ENCODE measurements at places on chromosomes 5 and 9.
A peak's percentile ranks its signal among the peaks of the same experiment; 100 is the strongest.

DNA sequence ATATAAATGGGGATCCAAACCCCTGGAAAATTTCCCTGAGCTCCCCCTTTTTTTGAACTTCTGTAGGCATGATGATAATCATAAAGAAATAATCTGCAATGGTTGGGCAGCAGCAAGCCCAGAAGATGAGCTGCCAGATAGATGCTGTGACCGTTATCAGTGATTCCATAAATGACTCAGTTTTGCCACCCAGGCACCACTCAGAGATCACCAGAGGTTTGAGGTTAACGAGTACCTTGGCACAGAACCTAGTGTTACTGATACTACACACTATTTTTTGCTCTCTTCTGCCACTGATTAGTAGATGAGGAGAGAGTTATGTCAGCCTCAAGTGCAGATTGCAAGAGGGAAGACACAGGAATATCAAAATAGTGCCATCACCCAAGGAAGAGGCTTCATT, 199.3 kb upstream of the PTGER4 start:
- DNase-seq = no peak

GRCh38 chr5:111735583-111736270, 21.3 kb downstream of the NREP start:
- peak; percentile 59 for DNase-seq

- no peak for DNase-seq
Observed at GRCh38 chr9:125391704-125392103, 130.1 kb downstream of the GAPVD1 start.

DNA sequence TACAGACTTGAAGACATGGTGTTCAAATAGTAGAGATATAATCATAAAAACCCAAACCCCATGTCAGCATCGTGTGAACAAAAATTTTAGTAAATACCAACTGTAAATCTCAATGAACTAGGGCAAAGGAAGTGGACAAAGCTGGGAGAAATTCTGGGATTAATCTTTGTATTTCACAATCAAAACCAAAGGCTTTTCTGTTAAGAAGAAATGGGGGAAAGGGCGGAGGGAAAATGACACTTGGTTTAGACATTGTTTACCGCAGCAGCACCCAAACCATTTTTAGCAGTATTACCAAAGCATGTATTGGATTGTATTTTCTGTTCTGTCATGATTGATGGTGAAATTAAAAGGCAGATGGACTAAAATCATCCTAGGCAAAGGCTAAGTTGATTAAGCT, 134.2 kb upstream of the PRSS3 start:
- DNase-seq = no peak

GRCh38 chr5:110258460-110259216, 467.8 kb downstream of the TMEM232 start:
- DNase-seq = no peak

GRCh38 chr5:14223372-14223771, 80.2 kb downstream of the TRIO start:
- no peak for DNase-seq

DNA sequence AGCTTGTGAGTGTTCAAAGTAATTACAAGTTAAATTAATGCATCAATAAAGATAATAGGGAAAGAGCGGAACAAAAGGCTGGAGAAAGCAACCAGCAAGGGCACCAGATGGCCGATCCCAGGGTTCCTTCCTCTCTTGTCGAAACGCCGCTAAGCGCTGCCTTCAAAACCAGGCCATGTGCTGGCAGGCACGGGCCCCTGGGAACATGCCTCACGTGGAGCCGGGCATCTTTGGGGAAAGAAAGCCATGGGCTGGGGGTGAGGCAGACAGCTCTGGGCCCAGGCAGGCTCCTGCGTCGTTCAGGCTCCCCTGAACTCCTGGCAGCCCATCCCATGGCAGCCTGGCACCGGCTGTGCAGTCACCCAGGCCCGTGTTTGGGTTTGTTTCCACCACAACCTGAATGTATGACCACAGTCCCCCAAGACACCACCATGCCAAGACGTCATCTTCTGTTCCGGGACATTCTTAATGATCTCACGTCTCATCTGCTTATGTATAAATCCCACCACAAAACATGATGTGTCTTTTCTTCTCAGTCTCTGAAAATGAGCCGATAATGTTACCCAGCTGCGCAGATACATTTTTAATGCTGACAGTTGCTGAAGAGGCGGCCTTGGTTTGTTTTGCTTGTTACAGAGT, 110.4 kb upstream of the SARDH start:
- no peak for DNase-seq

GRCh38 chr5:51095486-51095885, 287.8 kb upstream of the ISL1 start:
- no peak for DNase-seq

- no peak for DNase-seq
Observed at GRCh38 chr5:135079099-135079681, 45.2 kb upstream of the PITX1 start.

DNA sequence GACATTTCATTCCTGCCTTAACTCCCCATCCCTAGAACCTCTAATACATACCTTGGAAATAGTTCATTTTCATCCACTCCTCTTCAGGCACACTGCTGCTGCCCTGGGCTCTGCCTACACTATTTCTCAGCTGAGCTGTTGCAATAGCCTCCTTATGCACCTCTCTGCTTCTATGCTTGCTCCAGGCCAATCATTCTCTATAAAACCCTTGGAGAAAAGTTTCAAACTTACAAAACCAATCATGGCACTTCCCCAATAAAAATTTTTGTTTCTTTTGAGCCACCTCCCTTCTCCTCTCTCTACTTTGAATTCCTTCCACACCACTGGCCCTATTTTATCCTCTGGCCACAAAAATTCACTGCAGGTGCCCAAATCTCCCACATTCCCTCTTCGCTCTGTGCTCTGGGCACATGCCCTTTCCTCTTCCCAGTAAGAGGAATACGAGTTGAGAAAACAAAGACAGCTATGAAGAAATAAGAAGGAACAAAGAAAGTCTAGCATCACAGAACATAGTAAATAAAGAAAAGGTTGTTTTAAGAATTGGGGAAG, 301.4 kb downstream of the ELAVL2 start:
- no peak for DNase-seq

DNA sequence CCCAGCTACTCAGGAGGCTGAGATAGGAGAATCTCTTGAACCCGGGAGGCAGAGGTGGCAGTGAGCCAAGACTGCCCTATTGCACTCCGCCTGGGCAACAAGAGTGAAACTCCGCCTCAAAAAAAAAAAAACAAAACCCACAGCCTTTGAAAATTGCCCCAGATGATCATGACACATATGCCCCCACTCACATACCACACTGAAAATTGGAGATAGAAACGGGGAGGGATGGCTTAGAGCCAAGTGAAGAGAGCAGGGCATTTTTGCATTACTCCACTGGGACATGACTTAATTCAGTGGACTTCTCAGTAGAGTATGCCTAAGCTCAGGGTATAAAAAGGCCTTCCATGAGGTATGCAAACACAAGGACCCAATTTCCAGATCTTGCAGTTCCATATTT, 309.3 kb downstream of the BNC2 start:
- no peak for DNase-seq

DNA sequence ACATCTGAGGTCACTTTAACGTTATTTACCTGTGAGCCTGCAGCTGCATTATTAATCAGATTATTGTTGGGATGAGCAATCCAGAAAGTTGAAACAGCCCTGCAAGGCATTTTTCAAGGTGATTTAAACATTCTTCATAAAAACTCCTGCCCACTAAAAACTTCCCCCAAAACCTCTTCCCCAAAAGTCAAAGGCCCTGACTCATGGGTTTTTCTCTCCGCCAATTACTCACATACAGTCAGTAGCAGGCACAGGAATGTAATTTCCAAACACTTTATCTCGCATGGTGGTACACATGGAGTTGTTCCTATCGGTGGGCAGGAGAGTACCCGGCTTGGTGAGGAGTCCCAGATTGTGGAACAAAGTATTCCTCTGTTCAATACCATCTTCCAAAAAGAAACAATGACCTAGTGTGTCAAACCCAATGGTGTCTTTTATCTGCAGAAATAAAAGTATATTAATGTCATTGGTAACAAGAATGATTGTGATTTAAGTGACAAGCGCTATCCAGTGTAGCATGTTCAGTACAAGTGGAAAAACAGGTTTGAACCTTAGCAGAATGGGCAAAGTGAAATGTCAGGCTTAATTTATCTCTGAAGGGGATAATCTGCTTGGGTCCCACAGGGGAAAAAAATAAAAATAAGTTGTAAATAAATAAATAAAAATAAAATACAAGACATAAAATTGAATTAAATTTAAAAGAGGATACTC, 38.3 kb downstream of the CEMIP2 start:
- no peak for DNase-seq

GRCh38 chr5:79850316-79850822, 140.7 kb downstream of the MTX3 start:
- peak; percentile 85 for DNase-seq

All from right hindlimb (tissue), 1 donor.